ENCODE measurements at places on chromosomes 7 and 10.

- DNase-seq: peak; percentile 91
These were observed 230.9 kb downstream of the PARD3 start for GRCh38 chr10:34584164-34584563.

DNA sequence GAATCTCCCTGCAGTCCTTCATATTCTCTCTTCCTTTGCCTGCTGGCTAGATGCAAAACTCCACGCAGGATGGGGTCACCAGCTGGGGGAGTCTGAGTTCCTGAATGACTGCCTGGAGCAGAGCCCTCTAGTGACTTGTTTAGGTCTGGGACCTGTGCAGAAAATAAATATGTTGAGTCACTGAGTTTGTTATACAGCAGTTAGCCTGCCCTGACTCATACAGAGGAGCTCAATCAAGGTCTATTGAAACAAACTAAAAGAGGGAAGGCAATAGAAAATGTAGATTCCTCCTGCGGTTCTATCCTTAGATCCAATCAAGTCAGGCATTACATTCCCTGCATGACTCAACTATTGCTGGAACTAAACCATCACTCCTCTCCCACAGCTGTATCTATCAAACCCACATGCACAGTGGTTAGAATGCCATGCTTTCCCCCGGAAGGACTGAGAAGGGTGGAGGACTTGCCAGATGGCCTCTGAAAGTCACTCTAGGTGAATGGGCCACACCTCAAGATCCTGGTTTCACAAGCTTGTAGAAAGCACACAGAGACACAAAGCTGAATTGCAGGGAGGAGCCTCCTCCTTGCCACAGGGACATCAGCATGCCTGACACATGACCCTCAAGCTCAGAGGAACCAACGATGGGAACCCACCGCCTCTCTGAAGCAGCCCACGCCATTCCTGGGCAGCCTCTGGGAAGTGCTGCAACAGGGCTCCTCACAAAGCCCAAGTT, 73.9 kb downstream of the SH3PXD2A start:
- DNase-seq: peak; percentile 95

- DNase-seq: no peak
These were observed 1.8 kb upstream of the GAD2 start for GRCh38 chr10:26214551-26215395.

DNA sequence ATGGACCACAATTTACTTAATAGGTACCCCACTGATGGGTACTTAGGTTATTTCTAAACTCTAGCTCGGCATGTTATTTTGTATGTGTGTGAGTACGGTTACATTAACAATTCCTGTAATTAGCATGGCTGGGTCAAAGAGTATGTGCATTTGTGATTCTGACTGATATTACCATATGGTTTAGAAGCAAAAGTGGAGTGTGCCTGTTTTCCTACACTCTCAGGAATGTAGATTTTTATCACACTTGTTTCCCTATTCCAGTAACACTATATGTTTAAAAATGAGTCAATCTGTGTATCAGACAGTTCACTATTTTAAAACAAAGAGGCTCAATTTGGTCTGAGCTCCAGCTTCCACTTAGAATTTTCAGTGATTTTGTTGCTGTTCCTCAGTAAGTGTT, 44.6 kb upstream of the GSDME start:
- no peak for DNase-seq

DNA sequence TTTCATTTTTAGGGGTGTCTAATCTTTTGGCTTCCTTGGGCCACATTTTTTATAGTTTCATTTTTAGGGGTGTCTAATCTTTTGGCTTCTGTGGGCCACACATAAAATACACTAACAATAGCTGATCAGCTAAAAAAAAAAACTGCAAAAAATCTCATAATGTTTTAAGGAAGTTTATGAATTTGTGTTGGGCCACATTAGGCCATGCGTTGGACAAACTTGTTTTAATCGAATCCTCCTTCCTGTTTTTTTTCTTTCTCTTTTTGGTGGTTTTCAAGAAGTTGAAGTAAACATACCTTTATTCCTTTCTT, 37.4 kb downstream of the ZNRF2 start:
- DNase-seq: no peak

DNA sequence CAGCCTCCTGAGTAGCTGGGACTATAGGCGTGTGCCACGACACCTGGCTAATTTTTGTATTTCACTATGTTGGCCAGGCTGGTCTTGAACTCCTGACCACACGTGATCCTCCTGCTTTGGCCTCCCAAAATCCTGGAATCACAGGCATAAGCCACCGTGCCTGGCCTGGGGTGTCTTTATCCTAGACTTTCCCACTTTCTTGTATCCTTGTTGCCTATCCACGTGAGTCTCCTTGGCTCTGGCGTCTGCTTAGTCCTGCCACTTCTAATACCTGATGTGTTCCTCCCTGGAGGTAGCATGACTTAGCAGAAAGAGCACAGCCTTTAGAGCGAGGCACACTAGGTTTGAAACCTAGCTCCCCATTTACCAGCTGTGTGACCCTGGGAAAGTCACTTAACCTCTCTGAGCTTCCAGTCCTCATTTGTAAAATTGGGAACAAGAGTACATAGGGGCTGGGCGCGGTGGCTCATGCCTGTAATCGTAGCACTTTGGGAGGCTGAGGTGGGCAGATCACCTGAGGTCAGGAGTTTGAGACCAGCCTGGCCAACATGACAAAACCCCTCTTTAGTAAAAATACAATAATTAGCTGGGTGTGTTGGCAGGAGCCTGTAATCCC, 344.6 kb downstream of the TYW1 start:
- no peak for DNase-seq

DNA sequence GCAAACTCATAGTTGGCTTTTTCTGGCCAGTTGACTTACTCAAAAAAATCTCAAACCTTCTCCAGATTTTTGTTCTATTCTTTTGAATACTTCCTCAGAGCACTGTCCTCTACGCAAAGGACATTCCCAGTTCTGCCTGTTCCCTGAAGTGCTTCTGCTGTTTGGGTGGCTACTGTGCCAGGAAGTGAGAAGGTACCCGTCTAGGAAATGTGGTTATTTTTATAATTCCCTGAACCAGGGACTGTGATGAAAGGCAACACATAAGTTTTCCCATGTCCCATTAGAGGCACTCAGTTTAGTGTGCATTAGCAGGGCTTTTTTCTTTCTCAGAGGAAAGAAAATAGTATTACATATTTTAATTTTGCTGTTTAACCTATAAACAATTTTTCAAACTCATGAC, 370.3 kb downstream of the PHTF2 start:
- no peak for DNase-seq

DNA sequence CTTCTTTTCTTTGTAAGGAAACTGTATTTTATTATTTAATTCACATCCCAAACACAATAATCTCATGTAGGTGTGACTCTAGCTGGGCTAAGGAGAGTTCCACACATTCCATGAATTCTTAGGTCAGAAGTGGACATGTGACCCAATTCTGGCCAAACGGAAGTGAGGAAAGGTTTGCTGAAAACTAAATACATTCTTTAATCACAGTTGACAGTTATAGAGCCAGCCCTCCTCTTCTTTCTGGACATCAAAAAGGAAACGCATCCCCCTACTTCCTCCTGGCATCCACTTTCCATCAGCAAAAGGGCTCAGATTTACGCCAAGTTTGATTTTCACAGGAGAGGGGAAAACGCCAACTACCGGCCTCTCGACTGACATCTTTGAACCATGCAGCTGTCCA, 774.4 kb upstream of the POM121L12 start:
- no peak for DNase-seq

GRCh38 chr7:26645121-26645520, 219.3 kb downstream of the SKAP2 start:
- no peak for DNase-seq

DNA sequence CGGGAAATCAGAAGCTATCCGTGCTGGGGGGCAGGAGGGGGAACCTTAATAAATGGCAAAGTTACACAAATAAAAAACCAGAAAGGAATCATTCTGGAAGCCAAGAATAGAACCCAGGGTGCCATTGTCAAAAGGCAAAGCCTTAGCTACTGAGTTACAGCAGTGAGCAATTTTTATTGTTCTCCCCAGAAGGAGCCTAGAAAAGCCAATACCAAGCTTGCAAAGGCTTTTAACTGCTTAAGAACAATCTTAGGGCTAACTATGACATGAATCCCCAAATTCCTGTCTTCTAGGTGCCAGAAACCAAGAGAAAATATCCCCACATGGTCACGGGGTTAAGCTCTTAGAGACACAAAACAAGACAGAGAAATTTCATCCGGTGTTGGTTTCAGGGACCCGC, 482.7 kb downstream of the CCSER2 start:
- DNase-seq: no peak

- DNase-seq: no peak
These were observed 42.9 kb upstream of the TCERG1L start for GRCh38 chr10:131354380-131354779.

- peak; percentile 95 for DNase-seq
These were observed at the start of the genes EXOSC1 and ZDHHC16 for GRCh38 chr10:97445722-97446639. Gene EXOSC1, minus strand, starts transcription at chr10:97446006. Its CDS starts 21 bp downstream, at chr10:97445985. Gene ZDHHC16, plus strand, starts transcription at chr10:97446175. Its CDS starts 5,501 bp downstream, at chr10:97451676.

DNA sequence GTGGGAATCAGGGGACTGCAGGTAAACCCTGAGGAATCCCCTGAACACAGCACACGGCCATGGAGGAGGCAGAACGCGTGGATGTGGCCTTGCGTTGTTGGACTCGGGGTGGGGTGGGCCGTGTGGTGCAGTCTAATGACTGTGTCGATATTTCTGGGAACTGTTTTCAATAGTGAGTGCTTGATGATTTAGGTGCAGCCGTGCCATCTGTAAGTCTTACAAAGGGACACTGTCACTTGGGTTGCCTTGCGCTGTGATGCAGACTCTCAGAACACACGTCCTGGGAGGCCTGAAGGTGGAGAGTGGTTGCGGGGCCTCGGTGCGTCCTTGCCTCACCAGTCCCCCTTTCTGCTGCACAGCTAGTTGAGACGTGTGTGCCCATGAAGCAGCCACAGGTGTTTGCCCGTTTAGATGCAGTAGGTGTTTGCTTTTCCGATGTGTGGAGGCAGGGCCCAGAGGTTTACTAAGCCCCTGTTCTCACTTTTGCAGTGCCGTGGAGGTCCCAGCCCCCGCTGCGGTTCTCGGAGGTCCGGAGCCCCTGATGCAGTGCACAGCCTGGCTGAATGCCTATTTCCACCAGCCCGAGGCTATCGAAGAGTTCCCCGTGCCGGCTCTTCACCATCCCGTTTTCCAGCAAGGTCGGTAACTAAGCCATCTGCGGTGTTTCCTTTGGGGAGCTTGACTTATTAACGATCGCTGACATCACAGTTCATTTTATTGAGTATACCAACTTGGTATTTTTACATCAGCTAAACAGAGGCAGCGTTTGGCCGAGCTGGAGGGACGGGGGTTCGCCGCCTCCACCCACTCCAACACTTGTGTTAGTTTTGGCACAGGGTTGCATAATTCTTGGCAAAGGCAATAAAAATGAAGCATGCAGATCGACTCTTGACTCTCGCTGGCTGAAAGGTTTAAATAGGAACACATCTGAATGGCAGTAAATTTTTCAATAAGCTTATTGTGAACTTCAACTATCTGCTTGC, 240.7 kb downstream of the MGMT start:
- DNase-seq: peak; percentile 38

DNA sequence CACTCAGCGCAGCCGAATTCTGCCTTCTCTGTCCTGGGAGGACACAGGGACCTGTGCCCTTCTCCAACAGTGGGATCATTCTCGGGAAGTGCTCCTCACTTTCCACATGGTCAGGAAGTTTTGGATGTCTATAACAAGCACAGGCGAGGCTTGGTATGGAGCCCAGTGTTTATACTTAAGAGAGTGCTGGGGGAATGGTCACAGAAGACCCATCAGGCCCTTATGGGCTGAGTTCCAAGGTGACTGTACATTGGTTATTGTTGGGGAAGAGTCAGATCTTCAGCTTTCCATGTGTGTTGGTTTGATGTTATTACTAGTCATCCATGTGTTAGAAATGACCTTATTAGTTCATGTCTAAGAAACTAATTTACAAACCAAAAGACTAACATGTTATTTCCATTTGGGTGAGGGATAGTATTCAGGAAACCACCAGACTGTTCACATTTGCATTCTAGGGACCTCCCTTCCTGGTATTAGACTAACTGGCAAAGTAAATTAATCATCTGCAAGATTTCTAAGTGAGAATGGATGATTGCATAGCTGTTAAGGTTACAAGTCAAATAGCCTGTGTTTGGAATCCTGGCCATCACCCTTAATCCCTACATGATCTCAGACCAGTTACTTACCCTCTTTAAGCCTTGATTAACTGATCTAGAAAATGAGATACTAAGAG, 834.2 kb downstream of the LRMDA start:
- no peak for DNase-seq

DNA sequence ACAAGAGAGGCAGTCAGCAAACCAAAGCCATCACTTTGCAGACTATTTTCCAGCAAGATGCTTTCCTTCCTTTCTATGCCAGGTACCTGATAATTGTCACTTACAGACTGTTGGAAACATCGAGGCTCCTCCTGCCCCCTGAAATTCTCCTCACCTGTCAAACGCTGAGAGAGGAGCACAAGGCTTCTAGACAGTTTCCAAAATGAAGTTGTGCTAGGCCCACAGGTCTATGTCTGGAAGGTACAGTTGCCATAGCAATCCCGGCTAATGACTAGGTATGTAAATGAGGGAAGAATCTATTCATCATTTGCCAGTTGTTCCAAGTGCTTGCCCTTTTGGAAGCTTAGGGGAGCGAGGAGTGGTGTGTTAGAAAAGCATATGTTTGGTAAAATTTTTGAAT, 334.4 kb downstream of the CALN1 start:
- DNase-seq: no peak

- no peak for DNase-seq
These were observed 149.1 kb downstream of the PTPN20 start for GRCh38 chr10:47060356-47060755.

- peak; percentile 55 for DNase-seq
These were observed 110.4 kb downstream of the SFMBT2 start for GRCh38 chr10:7300384-7300971.

- DNase-seq: no peak
These were observed 76.6 kb downstream of the AMZ1 start for GRCh38 chr7:2764621-2765020.

GRCh38 chr7:96836456-96836855, 126.8 kb upstream of the SEM1 start:
- no peak for DNase-seq

- DNase-seq: no peak
These were observed 69.1 kb downstream of the PRKAG2 start for GRCh38 chr7:151807846-151808245.

DNA sequence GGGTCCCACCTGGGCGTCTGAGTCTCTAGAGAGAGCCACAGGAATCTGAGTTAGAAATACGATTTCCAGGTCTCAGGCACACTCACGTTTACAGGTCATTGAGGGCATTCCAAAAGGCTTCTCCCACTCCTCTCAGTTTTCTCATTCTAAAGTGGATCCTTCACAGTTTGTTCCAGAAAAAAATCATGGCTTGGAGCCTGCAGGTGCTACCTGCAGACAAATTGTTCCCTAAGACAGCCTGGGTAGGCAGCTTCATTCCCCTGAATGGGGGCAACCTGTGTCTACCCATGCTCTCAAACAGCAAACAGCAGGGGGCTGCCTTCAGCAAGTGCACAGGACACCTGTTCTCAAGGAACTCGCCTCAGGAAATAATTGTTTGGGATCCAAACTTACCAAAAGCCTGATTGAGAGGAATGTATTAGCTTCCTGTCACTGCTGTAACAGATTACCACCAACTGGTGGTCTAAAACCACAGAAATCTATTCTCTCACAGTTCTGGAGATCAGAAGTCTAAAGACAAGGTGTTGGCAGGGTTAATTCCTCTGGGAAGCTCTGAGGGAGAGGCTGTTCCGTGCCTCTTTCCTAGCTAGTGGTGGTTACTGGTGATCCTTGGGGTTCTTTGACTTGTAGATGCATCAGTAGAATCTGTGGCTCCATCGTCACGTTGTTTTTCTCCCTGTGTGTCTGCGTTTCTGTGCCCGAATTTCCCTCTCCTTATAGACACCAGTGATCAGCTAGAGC, 117.2 kb downstream of the RAB11FIP2 start:
- DNase-seq: no peak

GRCh38 chr7:150719436-150719835, 3.0 kb downstream of the GIMAP1 start:
- no peak for DNase-seq

Measured in fibroblast of skin of right quadriceps (primary cell).